ENCODE measurements at places on chromosomes 5 and 9.
A peak's percentile ranks its signal among the peaks of the same experiment; 100 is the strongest.

DNA sequence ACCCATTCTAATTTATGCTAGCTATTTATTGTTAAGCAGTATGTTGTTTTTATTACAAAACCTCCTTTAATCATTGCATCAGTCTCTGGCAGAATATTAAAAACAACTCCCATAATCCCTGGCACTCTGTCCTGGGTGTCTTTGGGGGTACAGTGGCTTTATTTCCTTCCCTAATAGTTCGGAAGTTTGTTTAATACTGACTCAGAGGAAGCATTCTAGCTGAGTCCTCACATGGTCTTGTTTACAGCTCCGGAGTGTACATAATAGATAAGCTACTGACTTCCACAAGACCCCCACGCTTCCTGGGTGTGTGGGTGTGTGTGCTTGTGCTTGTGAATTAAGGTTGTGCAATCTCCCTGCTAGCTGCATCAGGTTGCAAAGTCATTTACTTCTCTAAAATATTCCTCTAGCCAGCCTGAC is 149.8 kb upstream of the CDKN2B start:
- DNase-seq = no peak

DNA sequence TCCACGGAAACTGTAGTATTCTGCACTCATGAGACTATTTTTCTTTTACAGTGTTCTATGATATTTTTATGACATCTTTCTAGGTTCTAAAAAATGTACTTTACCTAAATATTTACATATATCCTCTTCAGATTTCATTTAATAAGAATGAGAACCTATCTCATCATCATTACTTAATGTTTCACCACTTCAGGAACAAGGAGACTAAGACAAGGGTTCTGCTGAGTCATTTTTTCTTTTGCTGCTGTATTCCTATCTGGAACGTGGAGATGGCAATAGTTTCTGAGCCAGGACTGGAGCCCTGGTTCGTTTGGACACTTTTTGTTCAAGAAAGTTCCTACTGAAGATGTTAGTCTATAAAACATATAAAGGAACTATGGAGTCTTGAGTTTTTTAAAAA is 258.2 kb upstream of the MAP3K1 start:
- DNase-seq = no peak

- no peak for DNase-seq
These were observed 1.4 kb downstream of the KIF20A start for GRCh38 chr5:138180183-138180782.

DNA sequence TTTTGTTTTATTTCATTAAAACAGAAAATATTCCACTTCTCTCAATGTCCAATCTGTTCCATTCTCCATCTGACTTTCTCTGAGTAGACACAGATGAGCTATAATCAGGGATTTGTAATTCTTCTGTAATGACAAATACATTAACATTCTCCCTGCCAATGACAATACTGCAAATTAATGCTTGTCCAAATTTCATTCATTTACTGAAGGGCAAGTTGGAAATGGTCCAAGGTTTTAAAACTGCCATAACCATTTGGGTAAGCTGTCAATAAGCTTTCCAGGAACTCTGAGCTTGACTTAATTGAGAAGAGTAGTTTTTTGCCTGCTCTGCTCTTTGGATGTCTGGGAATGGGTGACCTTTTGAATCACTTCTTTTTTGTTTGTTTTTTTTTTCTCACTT is 253.5 kb downstream of the DMRTA1 start:
- no peak for DNase-seq

DNA sequence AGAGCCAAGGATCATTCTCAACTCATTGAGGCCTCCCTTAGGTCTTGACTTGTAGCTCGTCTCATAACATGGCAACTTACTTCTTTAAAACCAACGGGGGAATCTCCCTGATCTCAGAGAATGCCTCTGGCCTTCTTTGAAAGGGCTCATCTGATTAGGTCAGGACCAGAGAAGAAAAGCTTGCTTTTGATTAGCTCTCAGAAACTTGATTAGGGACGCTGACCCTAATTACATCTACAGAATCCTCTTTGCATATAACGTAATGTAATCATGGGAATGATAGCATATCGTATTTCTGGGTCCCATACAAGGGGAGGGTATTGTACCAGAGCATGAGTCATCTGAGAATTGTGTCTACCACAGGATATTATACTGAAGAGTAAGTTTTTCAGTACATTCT is 125.1 kb upstream of the SH3GL2 start:
- DNase-seq = no peak

- DNase-seq = no peak
These were observed 103.8 kb downstream of the MAP1B start for GRCh38 chr5:72210888-72211678.

GRCh38 chr9:99076483-99077171 is 28.3 kb upstream of the TGFBR1 start:
- DNase-seq = no peak

GRCh38 chr5:181243564-181244343 is at the start of gene RACK1:
Gene RACK1 (minus strand): TSS chr5:181243906. CDS start chr5:181243800, 106 bp downstream.
- peak; percentile 91 for DNase-seq

GRCh38 chr5:172319708-172320441 is 36.3 kb upstream of the UBTD2 start:
- no peak for DNase-seq

- no peak for DNase-seq
These were observed 71.0 kb downstream of the NREP start for GRCh38 chr5:111685969-111686368.

DNA sequence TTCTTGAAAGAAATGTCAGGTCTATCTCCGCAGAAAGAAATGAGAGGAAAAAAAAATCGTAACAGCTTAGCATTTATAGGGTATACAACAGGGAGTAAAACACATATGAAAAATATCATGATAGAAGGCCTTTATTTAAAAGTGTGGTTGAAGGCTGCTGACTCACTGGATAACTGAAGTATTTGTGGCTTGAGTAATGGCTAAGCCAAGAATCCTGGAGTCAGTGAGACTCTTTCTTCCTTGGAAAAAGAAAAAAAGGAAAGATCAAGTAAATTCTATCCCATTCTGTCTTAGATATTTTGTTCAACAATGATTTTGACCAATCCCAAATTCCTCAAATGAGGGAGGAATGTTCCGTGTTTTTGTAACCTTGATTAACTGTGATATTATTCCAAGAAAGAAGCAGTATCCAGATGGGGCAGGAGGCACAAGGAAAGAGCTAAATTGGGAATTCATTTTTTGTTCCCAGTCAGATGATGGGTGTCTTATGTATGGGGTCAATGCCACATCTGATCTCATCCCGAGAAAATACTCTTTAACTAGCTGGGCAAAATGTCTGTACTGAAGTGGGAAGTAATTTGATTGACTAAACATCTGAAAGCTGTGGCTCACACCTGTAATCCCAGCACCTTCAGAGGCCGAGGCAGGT is 64.3 kb upstream of the MYO10 start:
- DNase-seq = no peak

- DNase-seq = no peak
These were observed 44.9 kb upstream of the STXBP1 start for GRCh38 chr9:127567035-127567729.

GRCh38 chr5:148202531-148203203 is at the start of gene SPINK6:
Gene SPINK6 (plus strand): TSS chr5:148203042. CDS start chr5:148203097, 55 bp downstream.
- no peak for DNase-seq

GRCh38 chr5:117713585-117714198 is 1139.1 kb upstream of the SEMA6A start:
- DNase-seq = no peak

All from type B pancreatic cell (in vitro differentiated cells).